NCI-H82 (cell line): ENCODE measurements at places on chromosomes 13 and 19.

DNA sequence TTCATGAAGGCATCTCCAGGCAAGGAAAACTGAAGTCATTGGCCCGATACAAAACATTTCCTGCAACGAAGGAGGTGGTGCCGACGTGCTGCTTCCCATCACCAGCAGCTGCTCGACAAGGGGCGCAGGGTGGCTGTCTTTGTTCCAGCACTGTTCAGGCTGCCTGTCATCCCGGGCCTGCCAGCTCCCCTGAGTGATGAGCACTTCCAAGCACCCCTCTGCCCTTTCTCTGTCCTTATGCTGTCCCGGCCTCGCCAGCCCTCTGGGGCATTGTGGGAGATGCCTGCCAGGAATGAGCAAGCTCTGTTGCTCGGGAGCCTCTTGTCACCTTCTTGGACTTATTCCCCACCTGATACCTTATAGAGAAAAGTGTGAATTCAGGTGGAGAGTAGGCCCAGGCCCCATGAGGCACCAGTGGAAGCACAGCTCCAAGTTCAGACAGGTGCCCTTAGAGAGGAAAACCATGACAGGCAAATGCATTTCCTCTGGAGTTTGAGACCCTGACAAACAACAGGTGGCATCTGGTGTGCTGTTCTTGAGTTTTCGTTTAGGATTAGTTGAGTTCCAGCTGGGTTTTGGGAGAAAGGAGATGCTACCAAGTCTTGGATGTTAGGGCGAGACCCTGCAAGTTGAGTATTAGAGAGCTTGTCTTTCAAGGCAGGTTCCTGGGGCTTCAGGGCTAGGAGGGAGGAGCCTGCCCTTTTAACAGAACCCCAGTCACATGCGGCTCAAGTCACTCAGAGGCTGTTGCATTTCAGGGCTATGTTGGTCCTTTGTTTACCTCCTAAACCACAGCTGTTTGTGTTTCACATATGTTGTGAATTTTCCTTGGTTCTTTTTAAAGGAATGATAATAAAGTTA, 21.4 kb downstream of the BBC3 start:
- no peak for DNase-seq

GRCh38 chr13:71536201-71536600, 330.8 kb downstream of the DACH1 start:
- no peak for DNase-seq

GRCh38 chr19:18392926-18393325, 4.5 kb downstream of the LRRC25 start:
- DNase-seq = no peak

DNA sequence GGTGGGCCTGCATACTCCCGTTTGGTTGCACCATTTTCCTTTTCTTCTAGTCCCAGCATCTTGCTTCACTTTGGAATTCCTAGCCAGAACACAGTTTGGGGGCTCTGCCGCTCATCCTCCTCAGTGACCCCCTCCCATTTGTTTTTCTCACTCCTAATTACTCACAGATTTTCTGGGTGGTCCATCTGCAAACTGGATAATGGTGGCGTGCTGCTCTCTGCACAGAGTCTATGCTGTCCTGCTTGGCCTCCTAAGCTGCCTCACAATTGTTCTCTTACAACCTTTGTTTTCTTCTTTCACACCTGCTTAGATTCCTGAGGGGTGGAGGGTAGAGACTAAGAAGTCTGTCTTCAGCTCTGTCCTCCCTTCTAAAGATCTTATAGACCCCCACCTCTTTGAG, 80.8 kb downstream of the SHISA2 start:
- DNase-seq = no peak

DNA sequence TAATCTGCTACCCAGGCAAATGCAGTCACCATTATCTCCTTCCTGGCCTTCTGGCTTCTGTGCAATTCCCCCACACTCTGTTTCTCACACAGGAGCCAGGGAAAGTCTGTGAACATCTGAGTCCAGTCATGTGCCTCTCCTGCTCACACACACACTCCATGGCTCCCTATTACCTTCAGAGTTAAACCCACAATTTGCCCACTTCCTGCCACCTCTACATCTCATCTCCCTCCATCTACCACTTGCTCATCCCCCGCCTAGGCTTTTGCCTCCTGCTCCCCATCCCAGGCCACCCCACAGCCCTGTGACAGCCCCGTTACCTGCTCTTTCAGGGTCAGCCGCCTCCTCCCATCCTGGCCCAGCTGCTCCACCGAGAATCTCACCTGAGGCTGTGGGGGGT, 13.5 kb downstream of the IL12RB1 start:
- DNase-seq = no peak

- peak; percentile 97 for DNase-seq
These were observed 41.6 kb upstream of the ZNF730 start for GRCh38 chr19:23075031-23075733.

- DNase-seq = peak; percentile 97
These were observed 9.8 kb upstream of the LIN7B start for GRCh38 chr19:49104229-49104864.

DNA sequence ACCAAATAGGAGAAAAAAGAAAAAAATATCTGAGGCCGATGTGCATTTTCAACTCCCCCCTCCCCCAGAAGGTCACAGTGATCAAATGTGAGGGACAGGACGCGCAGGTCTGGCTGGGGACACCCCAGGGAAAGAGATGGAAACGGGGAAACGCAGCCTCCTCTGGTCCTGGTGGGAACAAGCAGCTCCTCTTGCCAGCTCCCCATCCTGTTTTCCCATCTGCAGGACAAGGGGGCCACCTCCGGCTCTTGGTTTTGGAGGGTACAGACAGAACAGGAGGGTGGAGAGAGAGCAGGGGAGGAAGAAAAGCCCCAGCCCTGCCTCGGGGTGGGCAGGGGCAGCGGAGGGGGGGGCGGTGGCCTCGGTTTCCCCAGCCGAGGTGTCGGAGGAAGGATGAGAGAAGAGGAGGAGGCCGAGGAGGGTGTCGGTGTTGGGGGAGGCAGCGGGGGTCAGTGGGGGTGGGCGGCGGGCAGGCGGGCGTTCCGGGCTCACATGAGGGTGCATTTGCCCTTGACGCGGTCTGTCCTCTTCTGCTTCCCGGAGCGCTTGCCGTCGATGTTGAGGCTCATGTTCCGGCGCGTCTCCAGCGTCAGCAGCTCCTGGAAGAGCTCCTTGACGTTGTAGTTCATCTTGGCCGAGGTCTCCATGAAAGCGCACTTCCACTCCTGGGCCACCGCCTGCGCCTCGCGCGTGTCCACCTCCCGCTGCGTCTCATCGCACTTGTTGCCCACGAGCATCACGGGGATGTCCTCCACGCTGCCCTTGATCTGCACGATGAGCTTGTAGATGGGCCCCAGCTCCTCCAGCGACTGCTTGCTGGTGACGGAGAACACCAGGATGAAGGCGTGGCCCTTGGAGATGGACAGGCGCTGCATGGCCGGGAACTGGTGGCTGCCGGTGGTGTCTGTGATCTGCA, 4.2 kb downstream of the DIRAS1 start:
- no peak for DNase-seq

GRCh38 chr13:98731038-98731437, 21.4 kb downstream of the SLC15A1 start:
- DNase-seq = no peak

DNA sequence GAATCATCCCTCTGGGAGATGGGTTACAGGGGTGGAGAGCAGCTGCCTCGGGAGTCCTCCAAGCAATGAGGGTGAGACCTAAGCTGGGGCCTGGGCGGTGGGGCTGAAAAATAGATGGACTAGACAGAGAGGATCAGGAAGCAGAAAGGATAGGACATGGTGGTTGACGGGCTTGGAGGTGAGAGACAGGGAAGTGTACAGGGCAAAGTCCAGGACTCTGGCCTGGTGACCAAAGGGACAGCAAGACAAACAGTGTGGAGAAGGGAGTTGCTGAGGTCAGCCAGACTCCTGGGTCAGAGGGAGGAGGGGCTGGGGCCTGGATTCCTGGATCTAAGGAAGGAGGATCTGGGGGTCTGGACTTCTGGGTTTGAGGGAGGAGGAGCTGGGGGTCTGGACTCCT, 5.5 kb downstream of the PHLDB3 start:
- no peak for DNase-seq

- no peak for DNase-seq
These were observed 54.2 kb downstream of the KDM4B start for GRCh38 chr19:5023128-5023571.

DNA sequence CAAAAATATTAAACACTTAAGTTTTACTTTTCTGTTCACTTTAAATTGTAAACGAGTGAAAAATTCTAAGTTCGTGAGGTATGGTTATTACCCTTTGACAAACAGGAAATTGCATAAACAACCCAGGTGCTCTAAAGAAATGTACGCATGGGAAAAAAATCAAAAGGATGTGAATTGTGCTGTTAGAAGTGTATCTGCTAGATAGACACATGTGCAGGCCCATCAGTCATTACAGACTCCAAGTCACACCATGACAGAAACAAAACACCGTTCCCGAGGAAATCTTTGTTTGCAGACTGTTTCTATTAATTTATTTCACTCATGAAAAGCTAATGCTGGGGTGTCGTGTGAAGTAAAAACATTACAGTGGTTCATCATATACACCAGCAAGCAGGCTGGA, 17.0 kb upstream of the DOCK9 start:
- DNase-seq = no peak

GRCh38 chr13:91825516-91825915, 427.1 kb downstream of the GPC5 start:
- DNase-seq = no peak

DNA sequence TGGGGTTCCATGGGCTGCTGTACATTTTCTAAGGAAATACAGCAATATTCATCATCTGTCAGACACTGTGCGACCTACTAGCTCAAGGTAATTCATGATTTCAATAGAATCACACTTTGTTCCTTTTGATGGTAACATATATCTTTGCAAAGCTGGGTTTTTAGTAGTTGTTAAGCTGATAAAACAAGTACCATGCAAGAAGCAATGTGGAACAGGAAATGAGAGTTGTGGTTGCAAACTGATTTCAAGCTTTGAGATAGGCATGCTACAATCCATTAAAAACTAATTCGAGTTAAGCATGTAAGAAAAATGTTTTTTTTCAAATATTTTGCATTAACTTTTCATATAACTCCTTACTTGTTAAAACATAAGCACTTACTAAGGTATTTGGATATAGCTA, 6.8 kb upstream of the MBNL2 start:
- no peak for DNase-seq

DNA sequence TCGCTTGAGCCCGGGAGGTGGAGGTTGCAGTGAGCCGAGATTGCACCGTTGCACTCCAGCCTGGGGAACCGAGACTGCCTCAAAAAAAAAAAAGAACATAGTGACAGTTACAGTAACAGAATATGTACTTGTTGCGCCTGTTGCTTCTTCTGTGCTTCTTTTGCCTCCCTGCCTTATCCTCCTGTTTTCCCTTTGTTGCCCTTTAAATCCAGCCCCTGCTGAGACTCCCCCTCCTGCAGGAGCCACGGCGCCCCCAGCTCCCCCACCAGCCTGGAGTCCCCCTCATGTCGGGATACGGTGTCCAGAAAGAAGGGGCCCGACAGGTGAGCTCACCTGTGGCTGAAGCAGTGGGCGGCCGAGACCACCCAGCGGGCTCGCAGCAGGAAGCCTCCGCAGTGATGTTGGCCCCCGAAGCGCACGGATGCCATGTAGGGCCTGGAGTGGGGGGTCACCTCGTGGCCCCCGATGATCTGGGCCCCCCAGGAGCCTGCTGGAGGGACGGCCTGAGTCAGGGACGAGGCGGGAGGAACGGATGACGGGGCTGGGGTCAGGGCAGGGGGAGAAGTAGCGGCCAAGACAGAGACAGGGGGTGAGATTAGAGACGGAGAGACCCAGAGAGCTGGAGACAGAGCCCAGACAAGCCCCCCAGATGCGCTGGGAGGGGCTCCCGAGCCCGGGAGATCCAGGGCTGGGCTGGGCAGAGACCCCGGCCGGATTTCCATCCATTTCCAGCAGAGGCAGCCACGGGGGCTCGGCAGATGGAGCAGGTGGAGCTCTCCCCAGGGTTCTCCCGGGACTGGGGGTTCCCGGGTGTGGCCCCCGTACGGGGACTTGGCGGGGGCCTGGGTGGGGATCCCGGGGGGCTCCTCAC, 536 bp downstream of the PRSS57 start:
- no peak for DNase-seq

- DNase-seq = no peak
These were observed 8.3 kb downstream of the RFX2 start for GRCh38 chr19:6101991-6102390.

GRCh38 chr13:37313372-37313771, 207.9 kb upstream of the CSNK1A1L start:
- no peak for DNase-seq

DNA sequence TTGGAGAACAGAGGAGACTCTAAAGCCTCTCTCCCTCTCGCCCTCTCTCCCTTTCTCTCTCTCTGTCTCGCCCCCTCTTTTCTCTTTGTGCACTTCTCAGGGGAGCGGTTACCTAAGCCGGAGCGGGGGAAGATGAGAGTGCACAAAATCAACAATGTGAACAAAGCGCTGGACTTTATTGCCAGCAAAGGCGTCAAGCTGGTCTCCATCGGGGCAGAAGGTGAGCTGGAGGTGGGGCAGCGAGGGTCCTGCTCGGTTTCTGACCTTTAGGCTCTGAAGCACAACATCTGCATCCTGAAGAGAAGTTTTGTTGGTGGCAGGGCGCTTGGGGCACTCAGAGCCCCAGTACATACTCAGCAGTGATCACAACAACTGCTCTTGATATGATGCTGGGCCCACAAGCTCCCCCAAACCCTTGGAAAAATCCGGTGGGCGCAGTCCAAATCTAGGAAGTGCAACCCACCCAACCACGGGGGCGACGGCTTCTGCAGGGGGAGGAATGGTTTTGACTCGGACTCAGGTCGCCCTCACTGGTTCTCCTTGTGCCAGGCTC, 43.3 kb downstream of the CAPN12 start:
- no peak for DNase-seq

- peak; percentile 70 for DNase-seq
These were observed 52.0 kb downstream of the RAB20 start for GRCh38 chr13:110509478-110509926.

- DNase-seq = no peak
These were observed 557.0 kb downstream of the FGF9 start for GRCh38 chr13:22227895-22228294.

- DNase-seq = no peak
These were observed 38.4 kb upstream of the VSTM2B start for GRCh38 chr19:29487432-29487831.

DNA sequence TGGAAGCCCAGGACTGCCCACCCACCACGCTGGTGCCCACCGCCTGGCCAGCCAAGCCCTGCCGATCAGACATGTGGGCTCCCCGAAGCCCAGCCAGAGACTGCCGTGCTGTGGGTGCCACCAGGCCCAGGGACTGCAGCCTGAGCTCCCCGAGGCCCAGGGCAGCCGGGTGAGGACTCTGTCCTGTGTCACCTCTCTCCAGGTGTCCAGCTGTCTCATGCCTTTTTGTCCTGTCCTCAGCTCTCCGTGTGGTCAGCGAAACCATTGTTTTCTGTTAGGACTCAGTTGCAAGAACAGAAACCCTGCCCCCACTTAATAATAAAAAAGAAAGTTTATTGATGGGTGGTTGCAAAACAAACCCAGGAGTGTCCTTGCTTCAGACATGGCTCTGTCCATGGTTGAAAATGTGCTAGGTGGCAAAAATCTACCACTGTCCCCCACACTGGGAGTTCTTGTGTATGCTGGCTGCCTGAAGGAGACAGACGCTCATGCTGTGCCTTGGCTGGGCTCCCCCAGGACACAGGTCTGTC, 9.9 kb downstream of the PLEKHF1 start:
- DNase-seq = no peak
